ENCODE measurements at places on chromosomes 7 and 10. TPM values are rescaled to one million over a fixed set of nuclear protein-coding genes. Genes with fewer than 3 reads are reported as not detected.

SH2D4B gene
- 0.07 TPM for total RNA-seq

STAMBPL1 gene
- total RNA-seq: 45.4 TPM

ATOH7 gene
- total RNA-seq: not detected

KAZALD1 gene
- total RNA-seq: 0.55 TPM

ENO4 gene
- total RNA-seq: not detected

ANKRD61 gene
- 0.22 TPM for total RNA-seq

RGS10 gene
- total RNA-seq: 172 TPM

FAM25C gene
- total RNA-seq: not detected

GRID1 gene
- not detected for total RNA-seq

HOXA10 gene
- not detected for total RNA-seq

CTAGE8 gene
- 0.97 TPM for total RNA-seq

DNA sequence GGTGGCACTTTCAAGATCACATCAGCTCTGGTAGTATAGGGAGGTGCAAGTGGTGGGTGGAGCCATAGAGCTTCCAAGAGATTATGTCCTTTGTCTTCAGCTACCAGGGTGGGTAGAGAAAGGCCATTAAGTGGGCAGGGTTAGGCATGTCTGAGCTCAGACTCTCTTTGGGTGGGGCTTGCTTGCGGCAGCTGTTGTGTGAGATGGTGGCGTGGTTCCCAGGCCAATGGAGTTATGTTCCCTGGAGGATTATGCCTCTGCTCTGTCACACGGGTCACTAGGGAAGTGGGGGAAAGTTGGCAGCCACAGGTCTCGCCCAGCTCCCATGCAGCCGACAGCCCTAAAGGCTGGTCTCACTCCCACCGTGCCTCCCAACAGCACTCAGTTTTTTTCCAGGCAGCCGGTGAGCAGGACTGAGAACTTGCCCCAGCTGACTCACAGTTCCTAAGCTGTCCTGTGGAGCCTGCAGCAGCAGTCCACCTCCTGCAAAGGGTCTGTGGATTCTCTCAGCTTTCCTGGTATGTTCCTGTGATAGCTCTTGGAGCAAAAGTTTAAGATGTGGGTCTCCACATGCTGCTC lies 459.0 kb downstream of the SH2D4B start:
- H3K4me1 ChIP-seq: no peaks in the 10 kb centered on the region
- no peak for DNase-seq
- no peak overlapping the region for H3K4me3 ChIP-seq
- no peaks in the 10 kb centered on the region for H3K36me3 ChIP-seq
- no peaks in the 10 kb centered on the region for H3K27me3 ChIP-seq
- no peak overlapping the region for H3K27ac ChIP-seq

DNA sequence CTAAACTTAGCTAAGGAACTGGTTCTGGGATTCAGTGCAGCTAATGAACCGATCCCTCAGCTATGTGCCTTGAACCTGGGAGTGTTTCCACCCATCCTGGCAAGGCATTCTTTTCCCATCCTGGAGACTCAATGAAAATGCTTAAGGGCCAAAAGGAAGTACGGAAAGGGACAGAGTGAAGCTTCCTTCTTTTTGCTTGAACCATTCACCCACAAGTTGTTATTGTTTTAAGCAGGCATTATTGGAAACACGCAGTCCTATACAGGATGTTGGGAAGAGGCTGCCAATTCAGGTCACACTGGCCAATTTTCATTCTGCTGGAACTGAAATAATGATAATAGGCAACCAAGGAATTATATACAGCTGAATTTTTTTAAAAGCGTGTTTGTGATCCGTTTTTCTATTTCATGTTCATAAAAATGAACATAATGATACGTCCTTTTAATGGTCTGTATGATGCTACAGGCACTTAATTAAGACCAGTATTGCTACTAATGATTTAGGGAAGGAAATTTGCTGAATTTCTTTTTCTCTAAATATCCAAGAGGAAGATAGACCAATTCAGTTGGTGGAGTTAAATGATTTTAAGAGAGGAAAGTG lies 57.8 kb upstream of the FZD1 start:
- DNase-seq: no peak
- no peaks in the 10 kb centered on the region for H3K36me3 ChIP-seq
- H3K27me3 ChIP-seq: no peaks in the 10 kb centered on the region
- no peak overlapping the region for H3K4me3 ChIP-seq

DNA sequence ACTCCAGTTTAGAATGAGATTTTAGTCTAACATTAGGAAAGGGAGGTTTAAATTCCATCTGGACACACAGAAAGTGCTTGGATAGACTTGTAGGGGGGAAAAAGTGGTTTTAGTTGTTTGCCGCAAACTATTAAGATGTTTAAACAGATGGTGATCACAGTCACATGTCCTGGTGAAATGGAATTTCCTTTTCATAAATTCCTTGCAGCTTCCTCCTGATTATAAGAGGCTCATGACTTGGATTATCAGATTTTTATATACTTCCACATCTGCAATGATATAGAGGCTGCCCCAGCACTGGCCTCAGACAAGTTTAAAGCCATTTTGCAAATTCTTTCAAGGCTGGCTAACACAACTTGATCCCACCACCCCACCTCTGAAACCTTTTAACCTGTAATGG lies 106.4 kb upstream of the ARMC3 start:
- H3K36me3 ChIP-seq: no peaks in the 10 kb centered on the region
- H3K27me3 ChIP-seq: no peaks in the 10 kb centered on the region
- peaks cover 2% of the 10 kb centered on the region for H3K4me1 ChIP-seq
- H3K27ac ChIP-seq: no peak overlapping the region
- no peak overlapping the region for H3K4me3 ChIP-seq
- no peak for DNase-seq

GRCh38 chr10:3025026-3025683 lies 42.2 kb upstream of the PFKP start:
- H3K27me3 ChIP-seq: peaks cover 9% of the 10 kb centered on the region
- H3K4me3 ChIP-seq: no peak overlapping the region
- DNase-seq: no peak
- H3K27ac ChIP-seq: no peak overlapping the region
- H3K36me3 ChIP-seq: no peaks in the 10 kb centered on the region
- H3K4me1 ChIP-seq: no peaks in the 10 kb centered on the region

DNA sequence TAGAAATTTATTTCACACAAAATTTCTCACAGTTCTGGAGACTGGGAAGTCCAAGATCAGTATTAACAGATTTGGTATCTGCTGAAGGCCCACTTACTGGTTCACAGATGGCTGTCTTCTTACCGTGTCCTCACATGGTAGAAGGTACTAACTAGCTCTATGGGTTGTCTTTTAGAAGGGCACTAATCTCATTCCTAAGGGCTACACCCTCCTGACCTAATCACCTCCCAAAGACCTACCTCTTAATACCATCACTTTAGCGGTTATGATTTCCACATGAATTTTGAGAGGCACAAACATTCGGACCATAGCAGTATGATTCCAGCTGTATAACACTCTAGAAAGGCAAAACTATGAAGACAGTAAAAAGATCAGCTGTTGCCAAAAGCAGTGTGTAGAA lies 8.0 kb downstream of the PNPLA8 start:
- peaks cover 30% of the 10 kb centered on the region for H3K36me3 ChIP-seq
- no peak overlapping the region for H3K4me3 ChIP-seq
- H3K4me1 ChIP-seq: peaks cover 17% of the 10 kb centered on the region
- no peak overlapping the region for H3K27ac ChIP-seq
- DNase-seq: no peak

GRCh38 chr7:75010036-75010435 lies 45.5 kb downstream of the CASTOR2 start:
- H3K27ac ChIP-seq: no peak overlapping the region
- H3K4me3 ChIP-seq: no peak overlapping the region
- H3K27me3 ChIP-seq: no peaks in the 10 kb centered on the region

DNA sequence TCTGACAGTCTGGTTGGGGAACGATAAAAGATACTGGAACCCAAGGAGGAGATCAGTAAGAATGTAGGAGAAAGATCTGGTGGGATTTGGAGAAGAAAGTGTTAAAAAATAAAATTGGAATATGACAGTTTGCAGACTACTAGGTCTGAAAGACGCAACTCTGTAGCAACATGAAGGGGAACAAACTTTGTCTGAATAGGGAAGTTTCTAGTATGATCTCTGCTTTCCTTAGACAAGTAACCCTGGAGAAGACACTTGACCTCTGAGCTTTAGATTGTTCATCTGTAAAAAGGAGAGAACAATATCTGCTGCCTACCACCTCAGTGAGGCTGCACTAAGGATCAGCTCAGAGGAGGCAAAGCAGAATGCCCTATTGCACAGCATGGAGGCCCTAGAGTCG lies 3.0 kb upstream of the PRSS1 start:
- H3K4me3 ChIP-seq: no peak overlapping the region
- no peak for DNase-seq
- H3K27ac ChIP-seq: no peak overlapping the region
- H3K36me3 ChIP-seq: peaks cover 1% of the 10 kb centered on the region
- H3K4me1 ChIP-seq: no peaks in the 10 kb centered on the region

- no peaks in the 10 kb centered on the region for H3K36me3 ChIP-seq
- H3K4me3 ChIP-seq: no peak overlapping the region
- H3K27ac ChIP-seq: no peak overlapping the region
- H3K4me1 ChIP-seq: peaks cover 14% of the 10 kb centered on the region
- H3K27me3 ChIP-seq: no peaks in the 10 kb centered on the region
Measured at GRCh38 chr7:80311313-80311712, 176.7 kb downstream of the GNAI1 start.

GRCh38 chr10:111113961-111114757 lies 37.3 kb downstream of the ADRA2A start:
- H3K4me1 ChIP-seq: peaks cover 12% of the 10 kb centered on the region
- H3K27me3 ChIP-seq: peaks cover 5% of the 10 kb centered on the region
- no peaks in the 10 kb centered on the region for H3K36me3 ChIP-seq
- peak overlapping the region; percentile 6 for H3K27ac ChIP-seq
- DNase-seq: no peak

DNA sequence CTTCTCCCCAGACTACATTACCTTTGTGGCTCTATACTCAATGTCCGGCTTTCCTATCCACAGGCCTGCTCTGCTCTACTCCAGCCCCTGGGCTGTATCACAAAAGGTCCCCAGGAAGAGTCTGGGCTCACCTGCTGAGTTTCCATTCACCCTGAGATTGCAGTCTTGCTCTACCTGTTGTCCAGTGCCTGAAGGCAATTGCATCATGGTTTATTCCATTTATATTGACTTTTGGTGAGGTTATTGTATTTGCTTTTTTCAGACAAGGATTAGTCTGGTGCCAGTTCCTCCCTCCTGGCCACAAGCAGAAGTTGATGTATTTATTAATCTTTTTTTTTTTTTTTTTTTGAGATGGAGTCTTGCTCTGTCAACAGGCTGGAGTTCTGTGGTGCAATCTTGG lies 273.1 kb downstream of the XPNPEP1 start:
- no peak overlapping the region for H3K27ac ChIP-seq
- no peak for DNase-seq
- no peak overlapping the region for H3K4me3 ChIP-seq
- H3K27me3 ChIP-seq: no peaks in the 10 kb centered on the region

- H3K4me3 ChIP-seq: peak overlapping the region; percentile 87
- peaks cover 14% of the 10 kb centered on the region for H3K27me3 ChIP-seq
- H3K27ac ChIP-seq: peak overlapping the region; percentile 95
- H3K36me3 ChIP-seq: peaks cover 13% of the 10 kb centered on the region
Measured at GRCh38 chr10:22317076-22317370, 835 bp downstream of the COMMD3 start.

GRCh38 chr7:106092204-106092603 lies 19.9 kb downstream of the SYPL1 start:
- H3K4me3 ChIP-seq: no peak overlapping the region
- no peaks in the 10 kb centered on the region for H3K27me3 ChIP-seq
- no peaks in the 10 kb centered on the region for H3K4me1 ChIP-seq
- DNase-seq: no peak

DNA sequence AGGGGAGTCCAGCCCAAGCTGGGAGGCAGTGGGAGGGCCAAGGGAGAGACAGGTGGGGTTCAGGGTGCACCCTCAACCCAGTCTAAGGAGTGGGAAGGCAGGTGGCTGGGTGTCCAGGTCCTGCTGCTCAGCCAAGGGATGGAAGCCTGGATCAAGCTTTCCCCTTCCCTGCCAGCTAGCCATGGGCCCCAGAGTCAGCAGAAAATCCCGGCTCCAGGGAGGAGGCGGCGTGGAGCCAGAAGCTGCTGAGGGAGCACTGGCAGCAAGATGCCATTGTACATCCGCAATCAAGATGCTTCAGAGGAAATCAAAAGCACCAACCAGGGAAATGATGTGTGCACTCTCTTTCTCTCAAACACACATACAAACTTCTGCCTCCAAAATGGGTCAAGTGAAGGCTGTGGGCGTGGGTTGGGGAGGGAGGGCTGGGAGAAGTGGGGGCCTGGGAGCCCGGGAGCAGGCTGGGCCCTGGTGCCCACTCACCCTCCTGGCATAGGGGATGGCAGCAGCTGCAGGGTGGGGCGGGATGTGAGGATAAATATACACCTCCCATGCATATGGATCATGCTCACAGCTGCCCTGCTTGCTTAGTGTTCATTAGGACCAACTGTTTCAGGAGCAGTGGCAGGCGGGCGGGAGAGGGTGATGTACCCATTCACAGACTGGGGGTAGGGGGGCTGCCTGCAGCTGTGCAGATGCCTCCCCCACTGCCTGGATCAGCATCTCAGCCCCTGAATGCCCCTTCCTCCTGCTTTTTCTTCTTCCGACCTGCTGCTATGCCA lies 24.2 kb downstream of the TRIM8 start:
- no peak for DNase-seq
- no peaks in the 10 kb centered on the region for H3K36me3 ChIP-seq
- no peaks in the 10 kb centered on the region for H3K27me3 ChIP-seq
- H3K27ac ChIP-seq: peak overlapping the region; percentile 6
- H3K4me1 ChIP-seq: peaks cover 22% of the 10 kb centered on the region

GRCh38 chr10:43404704-43405084 lies 4.3 kb downstream of the HNRNPF start:
- peak overlapping the region; percentile 94 for H3K27ac ChIP-seq
- H3K4me3 ChIP-seq: peak overlapping the region; percentile 90
- peaks cover 69% of the 10 kb centered on the region for H3K36me3 ChIP-seq
- peaks cover 50% of the 10 kb centered on the region for H3K4me1 ChIP-seq
- DNase-seq: peak; percentile 34

- H3K27me3 ChIP-seq: peaks cover 4% of the 10 kb centered on the region
- H3K4me3 ChIP-seq: no peak overlapping the region
- peaks cover 21% of the 10 kb centered on the region for H3K36me3 ChIP-seq
- no peak overlapping the region for H3K27ac ChIP-seq
- no peak for DNase-seq
Measured at GRCh38 chr10:17412323-17412722, 42.1 kb downstream of the ST8SIA6 start.

- no peak overlapping the region for H3K4me3 ChIP-seq
- peaks cover 3% of the 10 kb centered on the region for H3K4me1 ChIP-seq
- DNase-seq: no peak
- H3K36me3 ChIP-seq: no peaks in the 10 kb centered on the region
- no peak overlapping the region for H3K27ac ChIP-seq
Measured at GRCh38 chr10:29343607-29344038, 54.8 kb downstream of the LYZL1 start.
